ENCODE measurements at places on chromosomes 2 and 18.

DNA sequence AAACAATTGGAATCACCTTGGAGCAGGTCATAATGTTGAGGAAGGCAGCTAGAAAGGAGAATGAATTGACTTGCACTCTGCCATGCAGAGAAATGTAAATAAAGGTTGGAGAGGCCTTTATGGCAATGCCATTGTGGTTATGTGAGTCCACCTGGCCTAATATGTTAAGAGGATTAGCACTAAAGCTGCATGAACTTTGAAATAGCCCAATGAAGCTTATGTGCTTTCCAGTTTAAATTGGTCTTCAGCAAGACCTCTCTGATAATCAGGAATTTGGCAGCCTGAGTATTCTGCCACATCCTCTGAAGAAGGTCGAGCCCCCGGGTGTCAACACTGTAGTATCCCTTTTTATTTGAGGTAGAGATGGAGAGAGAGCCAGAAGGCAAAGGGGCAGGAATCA, 464.9 kb downstream of the CDH2 start:
- no peak for DNase-seq

GRCh38 chr2:138395565-138396306, 105.8 kb upstream of the SPOPL start:
- DNase-seq = no peak

DNA sequence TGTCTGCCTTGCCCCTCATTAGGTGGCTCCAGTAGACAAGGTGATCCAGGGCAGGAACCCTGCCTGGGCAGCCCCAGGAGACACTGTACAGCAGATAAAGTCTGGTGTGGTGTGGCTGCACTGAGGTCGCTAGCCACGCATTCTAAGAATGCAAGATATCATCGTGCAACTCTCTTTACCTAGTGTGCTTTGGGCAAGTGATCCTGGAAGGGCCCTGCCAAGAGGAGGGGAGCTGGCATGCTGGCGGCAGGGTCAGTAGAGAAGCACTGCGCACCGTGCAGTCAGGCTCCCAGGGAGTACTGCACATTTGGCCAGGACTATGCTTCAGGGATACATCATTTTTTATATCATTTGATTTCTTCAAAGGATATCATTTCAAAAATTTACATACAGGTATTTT, 195.3 kb upstream of the SMAD2 start:
- DNase-seq = no peak

- DNase-seq = peak; percentile 57
Observed at GRCh38 chr18:58045242-58046092, 1.4 kb downstream of the NEDD4L start.

GRCh38 chr2:1591461-1591770, 152.9 kb downstream of the PXDN start:
- no peak for DNase-seq

GRCh38 chr2:27078267-27079194, at the start of gene EMILIN1:
Gene EMILIN1, plus strand, starts transcription at chr2:27078615. Its CDS starts 451 bp downstream, at chr2:27079066.
- DNase-seq = no peak

Measured in stimulated activated CD4-positive, alpha-beta T cell treated with anti-CD3 and anti-CD28 coated beads, Interleukin-15, amount 100 ng/mL, for 24 hours (primary cell).